PC-9 (cell line): ENCODE measurements at places on chromosomes 11 and 22.

DNA sequence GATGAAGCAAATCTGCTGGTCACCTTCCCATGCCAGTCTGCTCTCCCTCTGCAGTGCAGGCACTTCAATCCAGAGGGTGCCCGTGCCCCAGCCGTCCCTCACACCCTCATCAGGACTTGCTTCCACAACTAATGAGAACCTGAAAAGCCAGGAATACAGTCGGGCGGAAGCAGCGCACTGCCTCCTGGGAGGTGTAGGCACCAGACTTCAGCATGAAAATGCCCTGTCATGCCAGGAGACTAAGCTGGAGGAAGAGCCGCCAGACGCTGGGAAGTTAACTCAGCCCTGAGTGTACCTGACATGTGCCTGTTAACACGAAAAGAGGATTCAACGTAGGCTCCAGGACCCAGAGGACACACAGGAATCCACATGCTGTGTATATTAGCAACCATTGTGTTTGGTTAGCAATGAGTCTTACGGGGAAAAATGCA lies 40.1 kb upstream of the FLI1 start:
- DNase-seq = peak; percentile 72

GRCh38 chr11:43316451-43316850 lies 4.7 kb downstream of the API5 start:
- DNase-seq = no peak

GRCh38 chr11:65817312-65817834 lies 16.4 kb upstream of the SNX32 start:
- DNase-seq = no peak

DNA sequence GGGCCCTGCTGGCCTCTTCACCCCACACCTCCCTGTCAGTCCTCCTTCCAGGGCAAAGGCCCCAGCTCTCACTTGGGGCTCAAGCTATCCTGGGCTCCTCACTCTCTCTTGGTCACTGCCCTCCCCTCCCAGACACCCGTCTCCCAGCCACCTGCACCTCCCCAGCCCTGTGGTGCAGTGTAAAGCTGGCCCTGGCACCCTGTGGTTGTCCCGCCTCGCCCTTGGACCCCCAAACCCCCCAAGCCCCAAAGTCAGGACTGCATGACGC lies 16.8 kb upstream of the PPARA start:
- DNase-seq = no peak

DNA sequence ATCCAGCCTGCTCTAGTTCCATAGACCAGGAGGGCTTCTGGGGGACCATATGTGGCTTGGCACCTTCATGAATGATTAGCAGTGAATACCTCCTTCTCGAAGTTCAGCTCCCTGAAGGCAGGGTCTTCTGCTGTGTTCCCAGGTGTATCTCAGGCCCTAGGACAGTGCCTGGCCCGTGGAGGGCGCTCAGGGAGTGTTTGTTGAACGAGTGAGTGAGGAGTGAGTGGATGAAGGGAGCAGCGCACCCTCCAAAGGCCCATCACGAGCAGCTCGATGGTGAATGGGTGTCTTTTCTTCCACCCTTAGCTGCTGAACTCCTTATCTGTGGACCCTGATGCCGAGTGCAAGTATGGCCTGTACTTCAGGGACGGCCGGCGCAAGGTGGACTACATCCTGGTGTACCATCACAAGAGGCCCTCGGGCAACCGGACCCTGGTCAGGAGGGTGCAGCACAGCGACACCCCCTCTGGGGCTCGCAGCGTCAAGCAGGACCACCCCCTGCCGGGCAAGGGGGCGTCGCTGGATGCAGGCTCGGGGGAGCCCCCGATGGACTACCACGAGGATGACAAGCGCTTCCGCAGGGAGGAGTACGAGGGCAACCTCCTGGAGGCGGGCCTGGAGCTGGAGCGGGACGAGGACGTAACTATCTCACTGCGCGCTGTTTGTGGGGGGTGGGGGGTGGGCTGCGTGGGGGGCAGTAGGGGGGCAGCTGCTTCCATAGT lies 9.5 kb downstream of the ANO1 start:
- no peak for DNase-seq

GRCh38 chr11:36254713-36255112 lies 34.5 kb downstream of the COMMD9 start:
- no peak for DNase-seq

DNA sequence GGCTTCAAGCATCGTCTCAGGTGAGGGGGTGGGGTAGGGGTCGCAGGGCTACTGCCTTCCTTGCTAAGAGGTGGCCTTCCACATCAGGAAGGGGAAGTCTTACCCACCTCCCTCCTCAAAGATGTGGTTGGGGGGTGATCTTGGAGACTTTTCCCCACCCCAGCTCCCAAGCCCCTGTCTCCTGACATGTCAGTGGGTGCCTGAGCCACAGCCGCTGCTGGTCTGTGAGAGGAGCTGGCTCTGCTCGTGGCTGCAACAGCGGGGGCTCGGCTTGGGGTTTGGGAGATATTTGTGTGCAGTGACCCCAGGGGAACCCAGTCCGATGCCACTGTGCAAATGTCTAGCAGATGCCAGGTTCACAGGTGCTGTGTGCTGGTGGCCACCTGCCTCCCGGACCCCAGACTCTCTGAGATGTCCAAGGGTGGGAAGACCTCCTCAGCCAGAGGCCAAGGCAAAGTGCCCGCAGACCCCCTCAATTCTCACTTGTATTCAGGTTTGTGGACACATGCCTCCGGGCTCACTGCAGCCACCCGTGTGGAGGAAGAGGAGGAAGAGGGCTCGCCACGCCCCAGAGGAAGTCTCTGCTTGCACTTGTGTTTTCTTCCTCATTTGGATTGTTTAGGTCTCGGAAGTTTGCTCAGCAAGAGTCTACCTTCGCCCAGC lies 1.9 kb downstream of the KCNQ1 start:
- no peak for DNase-seq

DNA sequence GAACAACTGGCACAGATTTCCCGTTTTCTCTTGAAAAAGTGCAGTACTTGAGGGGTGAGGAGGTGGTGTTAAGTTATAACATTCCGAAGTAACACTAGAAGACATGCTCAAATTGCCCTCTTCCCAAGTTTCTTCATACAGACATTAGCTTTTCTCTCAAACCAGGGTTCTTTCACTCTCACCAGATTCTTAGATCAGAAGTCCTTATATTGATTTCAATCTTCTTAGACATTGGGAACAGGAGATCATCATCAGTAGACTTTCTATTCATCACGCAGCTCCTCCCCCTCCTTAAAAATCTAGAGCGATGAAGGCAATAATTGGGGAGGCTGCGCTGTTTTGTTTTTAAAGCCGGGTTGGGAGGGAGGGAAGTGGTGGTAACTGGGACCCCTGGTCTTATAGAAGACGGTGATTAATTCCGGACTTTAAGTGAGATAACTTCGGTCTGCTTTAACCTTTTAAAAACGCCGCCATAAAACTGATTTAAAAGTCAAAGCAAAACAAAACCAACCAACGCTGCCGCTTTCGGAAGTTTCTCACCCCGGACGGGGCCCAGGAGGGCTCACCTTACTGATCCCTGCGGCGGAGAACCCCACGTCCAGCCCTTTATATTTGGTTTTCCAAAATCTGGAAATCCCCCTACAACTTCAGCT lies 665 bp downstream of the USP28 start:
- peak; percentile 48 for DNase-seq

- no peak for DNase-seq
These were observed 57.8 kb upstream of the ALDH3B2 start for GRCh38 chr11:67732045-67732787.

GRCh38 chr11:108944471-108945178 lies 279.8 kb downstream of the DDX10 start:
- DNase-seq = no peak

DNA sequence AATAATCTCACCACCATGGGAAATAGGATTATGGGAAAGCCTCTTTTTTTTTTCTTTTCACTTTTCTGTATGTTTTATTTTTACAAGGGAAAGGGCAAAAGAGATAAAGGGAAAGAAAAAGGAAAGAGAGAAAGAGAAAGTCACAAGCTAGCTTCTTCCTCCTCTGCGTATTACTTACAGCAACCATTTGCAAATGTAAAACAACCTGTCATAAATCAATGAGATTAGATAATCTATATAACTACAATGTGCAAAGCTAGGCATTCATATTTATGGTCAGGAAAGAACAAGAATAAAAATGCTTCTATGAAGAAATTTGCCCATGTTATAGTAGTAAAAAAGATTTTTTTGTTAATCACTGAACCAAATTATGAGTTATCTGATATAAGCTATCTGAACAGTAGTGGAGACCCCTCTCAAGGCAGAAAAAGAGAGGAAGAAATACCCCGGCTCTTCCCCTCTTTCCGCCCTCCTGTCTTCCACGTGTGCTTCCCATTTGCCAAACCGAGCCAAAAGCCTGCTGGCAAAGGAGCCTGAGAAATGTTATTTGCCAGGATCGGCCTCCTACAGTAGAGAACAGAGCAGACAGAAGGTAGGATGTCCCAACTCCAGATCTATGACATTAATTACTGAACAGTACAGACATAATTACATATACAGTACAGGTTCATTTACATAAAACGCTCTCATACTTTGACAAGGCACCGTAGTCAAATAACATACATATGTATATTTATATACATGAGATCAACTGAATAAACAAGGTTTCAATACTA lies 50.2 kb downstream of the ARHGAP32 start:
- DNase-seq = no peak

DNA sequence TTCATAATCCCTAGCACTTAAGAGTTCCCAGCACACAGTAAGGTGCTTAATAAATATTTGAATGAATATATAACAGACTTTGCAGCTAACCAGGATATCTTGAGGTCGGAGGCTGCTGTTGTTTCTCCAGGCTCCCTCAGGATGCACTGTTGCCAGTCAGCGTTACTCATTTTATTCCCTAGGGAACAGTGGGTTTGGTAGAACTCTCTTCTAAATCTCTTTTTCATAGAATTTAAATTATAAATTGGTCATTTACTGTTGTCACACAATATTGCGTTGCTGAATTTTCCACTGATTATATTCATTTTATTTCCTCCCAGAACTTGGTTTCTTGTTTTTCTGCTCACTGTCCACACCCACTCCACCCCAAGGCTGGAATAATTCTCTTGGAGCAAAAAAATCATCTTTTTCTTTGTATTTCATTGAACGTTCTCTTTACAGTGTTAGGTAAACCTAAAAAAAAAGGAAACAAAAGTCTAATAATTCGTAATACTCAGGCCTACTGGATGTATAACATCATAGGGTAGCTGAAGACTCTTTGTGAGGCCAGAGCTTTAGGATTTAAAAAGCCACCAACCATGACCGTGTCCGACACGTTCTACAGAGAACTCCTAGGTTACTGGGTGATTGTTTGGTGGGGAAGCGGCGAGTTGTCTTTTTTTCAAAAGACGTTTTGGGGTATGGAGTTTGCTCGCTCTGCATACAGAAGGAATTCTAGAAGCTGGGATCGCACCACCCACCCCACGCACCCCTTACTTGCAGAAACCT lies 766 bp upstream of the CAPRIN1 start:
- DNase-seq = peak; percentile 54

DNA sequence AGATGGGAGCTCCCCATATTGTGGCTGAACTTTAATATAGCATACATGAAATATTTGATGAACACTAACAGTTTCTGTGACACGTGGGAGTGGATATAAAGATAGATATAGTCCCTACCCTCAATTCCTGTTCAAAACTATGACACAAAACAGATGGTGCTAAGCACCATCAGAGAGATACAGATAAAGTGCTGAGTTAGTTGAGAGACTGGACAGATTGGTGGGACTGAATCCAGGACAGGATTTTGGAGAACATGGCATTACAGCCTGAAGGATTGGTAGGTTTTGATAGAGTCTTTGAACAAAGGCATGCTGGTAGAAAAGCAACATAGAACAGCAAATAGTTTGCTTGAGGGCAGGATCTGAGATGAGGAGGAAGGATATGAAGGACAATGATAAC lies 215.1 kb upstream of the SORL1-AS1 start:
- no peak for DNase-seq

DNA sequence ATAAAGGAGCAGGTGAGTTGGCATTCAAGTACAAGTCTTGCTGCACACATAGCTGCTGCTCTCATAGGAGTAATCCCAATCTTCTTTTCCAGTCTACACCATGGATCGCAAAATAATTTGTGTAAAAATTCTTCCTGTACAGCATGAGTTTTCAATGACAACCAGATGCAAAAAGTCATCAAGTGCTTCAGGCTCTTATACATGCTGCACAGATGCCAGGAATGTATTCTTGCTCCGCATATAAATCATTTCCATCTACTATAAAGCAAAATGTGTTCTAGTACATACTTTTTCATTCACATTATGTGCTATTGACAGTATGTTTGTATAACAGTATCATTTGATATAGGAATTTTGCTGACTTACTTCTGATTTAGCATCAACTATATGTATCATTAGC lies 35.4 kb downstream of the NXPE2 start:
- DNase-seq = no peak

GRCh38 chr11:106086135-106086534 lies 8.7 kb downstream of the AASDHPPT start:
- DNase-seq = no peak

- DNase-seq = no peak
These were observed 48.1 kb downstream of the CNTN5 start for GRCh38 chr11:99068832-99069231.

DNA sequence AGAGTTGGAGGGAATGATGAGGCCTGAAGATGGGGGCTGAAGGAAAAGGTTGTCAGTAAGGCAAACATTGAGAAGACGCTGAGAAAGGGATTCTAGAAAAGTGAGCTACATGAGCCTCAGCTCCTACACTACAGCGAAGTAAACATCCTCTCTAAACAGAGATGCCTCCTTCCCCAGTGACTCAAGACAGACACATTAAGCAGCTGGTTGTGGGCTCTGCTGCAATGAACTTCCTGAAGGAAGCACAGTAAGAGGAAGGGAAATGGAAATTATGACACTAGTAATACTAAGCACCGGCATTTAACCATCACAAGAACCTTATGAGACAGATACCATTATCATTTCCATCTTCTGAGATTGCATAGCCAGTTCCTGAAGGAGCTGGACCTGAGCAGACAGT lies 190.5 kb downstream of the C11orf87 start:
- no peak for DNase-seq

- peak; percentile 100 for DNase-seq
These were observed 79.6 kb downstream of the ME3 start for GRCh38 chr11:86592659-86593451.

DNA sequence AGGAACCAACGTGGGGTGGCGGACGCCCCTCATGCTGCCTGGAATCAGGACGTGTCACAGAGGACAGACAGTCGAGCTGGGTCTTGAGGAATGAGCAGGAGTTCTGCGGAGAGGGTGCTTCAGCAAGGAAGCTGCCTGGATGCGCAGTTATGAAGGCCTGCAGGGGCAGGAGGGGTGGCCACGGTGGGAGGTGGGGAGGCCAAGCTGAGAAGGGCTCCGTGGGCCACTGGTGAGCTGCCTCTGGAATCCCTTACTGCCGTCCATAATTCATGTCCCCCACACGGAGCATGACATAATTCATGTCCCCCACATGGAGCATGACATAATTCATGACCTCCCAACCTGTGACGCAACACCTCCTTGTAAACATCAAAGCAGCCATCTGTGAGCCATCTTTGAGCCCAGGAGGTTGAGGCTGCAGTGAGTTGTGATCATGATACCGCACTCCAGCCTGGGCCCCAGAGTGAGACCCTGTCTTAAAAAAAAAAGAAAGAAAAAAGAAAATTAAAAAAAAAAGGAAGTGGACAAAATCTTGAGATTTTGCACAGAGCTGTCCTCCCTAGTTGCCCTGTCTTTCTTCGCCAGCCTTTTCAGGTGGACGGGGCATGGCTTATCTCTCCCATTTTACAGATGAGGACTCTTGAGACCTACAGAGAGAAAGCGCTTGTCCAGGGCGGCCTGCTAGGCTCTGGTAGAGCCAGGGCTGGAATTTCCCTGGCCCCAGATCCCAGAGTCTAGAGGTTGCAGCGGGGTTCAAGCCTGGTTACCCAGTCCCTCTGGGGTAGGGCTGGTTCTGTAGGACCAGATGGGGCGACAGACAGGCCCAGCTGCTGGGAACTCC lies 24.3 kb upstream of the PICK1 start:
- DNase-seq = no peak

GRCh38 chr11:35632301-35632700 lies 14.0 kb downstream of the FJX1 start:
- no peak for DNase-seq
